ENCODE measurements at places on chromosomes 7 and 10.

DNA sequence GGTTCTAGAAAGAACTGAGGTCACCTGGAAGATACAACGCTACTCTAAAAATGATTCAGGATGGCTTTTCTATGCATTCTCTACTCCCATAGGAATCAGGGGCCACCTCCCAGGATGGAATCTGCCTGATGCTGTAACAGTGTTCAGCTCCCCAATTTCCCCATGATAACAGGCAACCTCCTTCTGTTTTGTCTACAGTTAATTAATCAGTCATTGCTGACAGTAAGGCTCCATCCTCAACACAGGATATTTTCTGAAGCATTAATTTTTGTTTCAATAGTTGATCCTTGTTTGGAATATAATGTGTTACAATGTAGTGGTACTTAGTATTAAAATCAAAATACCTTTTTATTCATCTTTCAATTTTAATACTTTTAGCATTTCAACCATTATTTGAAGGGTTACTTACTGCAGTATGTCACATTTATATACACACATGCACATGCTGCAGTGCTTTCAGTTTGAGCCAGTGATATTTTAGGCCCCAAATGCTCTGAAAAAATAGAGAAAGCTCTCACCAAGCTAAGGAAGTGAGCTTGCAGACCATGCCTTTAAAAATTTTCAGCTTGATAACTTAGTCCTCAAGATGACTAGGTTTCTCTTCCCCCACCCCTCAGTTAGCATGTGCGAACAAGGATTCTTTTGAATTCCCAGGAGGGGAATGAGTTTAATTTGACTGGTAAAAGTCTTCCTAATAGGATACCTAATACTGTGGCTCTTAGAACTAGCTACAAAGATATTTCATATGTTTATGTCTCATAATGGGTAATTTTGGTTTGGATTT, 592 bp upstream of the PIK3CG start:
- DNase-seq = no peak

GRCh38 chr7:14769261-14769660, 133.3 kb downstream of the DGKB start:
- no peak for DNase-seq

GRCh38 chr7:94418851-94419250, 24.2 kb downstream of the COL1A2 start:
- DNase-seq = no peak

GRCh38 chr7:20350518-20350951, 19.8 kb downstream of the ITGB8 start:
- no peak for DNase-seq

DNA sequence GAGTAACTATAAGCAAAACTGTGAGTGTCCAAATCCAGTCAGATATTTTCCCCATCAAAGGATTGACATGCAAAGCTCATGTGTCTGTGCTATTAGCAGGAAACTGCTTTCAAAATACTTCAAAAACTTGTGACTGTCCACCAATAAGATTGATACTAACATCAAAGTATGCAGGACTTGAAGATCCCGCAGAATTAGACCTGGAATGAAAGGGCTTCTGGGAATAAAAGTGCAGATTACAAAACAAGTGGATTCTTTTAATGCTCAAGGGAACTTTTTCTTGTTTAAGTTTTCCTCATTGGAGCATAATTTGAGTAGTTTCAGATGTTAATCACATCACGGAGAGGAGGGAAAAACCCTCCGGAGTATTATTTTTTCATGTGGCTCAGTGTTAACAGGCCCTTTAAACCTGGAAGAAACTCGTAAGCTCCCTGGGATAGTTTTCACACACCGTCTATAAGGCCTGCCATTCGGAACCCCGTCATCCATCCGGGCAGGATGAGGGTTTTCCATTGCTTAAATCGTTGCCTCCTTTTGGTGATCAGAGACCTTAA, 33.9 kb upstream of the MKX start:
- no peak for DNase-seq

DNA sequence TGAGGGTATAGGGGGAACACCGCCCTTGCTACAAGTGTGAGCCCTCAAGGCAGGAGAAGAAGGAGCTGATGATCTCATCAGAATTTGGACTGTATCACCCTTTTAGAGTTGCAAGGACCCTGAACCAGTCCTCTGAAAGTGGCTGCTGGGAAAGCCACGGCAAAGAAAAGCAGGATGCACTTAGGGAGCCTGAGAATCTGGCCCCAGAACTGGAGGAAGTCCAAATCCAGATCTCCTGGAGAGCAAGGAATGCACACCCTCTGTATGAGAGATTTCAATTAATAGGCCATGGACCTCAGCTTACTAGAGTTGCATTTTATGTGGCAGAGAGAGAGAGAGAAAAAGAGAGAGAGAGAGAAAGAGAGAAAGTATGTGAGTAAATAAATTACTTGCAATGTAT, 662.9 kb downstream of the CCSER2 start:
- DNase-seq = no peak

DNA sequence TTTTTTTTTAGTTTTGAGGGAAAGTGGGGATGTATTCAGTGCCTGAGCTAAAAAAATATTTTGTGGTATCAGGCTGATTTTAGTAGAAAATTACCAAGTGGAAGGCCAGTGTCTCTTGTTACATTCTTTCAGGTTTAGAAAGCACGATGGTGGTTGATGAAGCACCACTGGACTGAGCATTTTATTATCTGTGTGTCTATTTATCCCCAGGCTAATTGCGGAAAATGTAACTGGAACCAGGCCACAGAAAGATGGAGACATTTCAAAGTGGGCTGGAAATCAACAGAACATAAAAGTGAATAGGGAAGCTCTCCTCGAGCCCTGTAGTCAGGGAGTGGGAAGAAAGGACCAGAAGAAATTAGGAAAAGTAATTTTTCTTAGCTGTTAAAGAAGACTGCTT, 261.0 kb downstream of the STK31 start:
- no peak for DNase-seq

DNA sequence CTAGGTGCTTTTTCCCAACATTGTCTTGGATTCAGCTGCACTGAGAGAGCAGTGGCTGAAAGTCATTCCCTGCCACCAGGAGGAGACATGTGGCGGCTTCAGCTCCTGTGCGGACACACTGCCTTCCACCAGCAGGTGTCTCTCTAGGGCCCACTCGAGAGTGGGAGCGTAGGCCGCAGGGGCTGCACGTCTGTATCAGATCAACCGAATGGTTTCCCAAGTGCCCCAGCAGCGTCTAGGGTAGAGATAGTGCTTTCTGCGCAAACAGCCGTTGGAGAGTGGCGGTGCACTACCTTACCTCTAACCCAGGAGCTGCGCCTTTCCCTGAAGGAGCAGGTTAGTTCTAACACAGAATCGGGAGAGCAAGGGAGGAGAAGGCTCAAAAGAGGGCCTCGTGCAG, 31.7 kb downstream of the PAPOLB start:
- DNase-seq = peak; percentile 82

DNA sequence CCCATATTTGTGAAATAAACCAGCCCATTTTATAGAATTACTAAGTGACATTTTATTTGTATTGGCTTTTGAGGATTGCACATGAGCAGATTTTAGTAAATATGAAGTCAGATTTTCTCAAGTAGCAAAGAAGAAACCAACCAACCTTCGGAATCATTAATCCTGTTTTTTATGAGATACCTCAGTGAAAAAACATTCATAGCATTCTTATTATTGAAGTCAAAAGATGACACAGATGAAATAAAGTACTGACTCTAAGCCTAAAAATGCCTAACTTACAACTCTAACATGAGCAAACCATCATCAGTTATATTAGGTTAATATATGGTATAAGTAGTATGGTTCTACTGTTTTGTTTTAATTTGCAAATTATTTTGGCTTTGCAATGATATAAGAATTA, 59.9 kb upstream of the AGBL3 start:
- no peak for DNase-seq

GRCh38 chr7:26179826-26180497, 20.6 kb downstream of the HNRNPA2B1 start:
- DNase-seq = no peak

DNA sequence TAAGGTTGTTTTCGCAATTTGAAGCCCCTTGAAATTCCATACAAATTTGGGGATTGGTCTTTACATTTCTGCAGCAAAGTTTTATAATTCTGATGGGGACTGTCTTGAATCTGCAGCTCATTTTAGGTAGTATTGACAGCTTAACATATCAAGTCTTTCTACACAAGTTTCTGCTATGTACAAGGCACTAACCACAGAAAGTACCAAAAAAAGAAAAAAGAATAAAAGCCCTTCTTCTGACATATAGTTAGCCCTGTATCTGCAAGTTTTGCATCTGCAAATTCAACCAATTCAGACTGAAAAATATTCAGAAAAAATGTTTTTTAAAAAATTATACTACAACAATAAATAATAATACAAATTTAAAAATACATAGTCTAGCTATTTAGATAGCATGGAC, 15.3 kb downstream of the POT1 start:
- no peak for DNase-seq

DNA sequence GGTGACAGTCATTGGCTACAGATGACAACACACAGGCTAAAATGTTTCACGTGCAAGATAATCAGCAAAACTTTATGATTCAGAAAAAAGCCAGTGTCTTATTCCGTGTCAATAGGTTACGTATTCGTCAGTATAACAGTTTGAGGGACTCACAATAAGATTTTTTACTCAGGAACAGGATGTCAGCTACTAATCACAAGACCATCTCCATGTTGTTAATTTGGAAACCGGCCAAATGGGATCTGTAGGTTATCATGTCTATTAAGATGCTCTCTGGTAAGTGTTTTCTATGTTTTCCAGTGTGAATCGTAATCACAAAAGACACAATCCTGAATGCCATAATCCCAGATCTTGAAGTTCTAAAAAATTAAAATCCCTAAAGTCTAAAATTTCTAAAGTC, 197.3 kb downstream of the ETV1 start:
- no peak for DNase-seq

- DNase-seq = no peak
Observed at GRCh38 chr7:5207131-5207530, 17.1 kb downstream of the WIPI2 start.

DNA sequence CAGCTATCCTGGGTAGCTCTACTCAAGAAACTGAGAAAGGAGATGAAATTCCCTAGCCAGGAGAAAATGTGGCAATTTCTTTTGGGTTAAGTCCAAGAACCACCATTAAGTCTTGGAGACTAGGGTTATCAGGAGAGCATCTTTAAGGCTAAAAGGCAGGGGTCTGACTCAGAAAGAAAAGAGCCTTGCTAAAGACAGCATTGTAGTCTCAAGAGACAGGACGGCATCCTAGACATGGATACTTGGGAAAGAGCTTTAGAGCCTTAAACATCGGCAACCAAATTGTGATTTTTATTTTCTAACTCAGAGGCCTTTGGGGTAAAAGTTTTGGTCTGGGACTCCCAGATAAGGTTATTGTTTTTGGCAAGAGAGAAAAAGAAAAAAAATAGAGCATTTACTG, 83.1 kb downstream of the FAS start:
- DNase-seq = no peak

- DNase-seq = peak; percentile 17
Observed at GRCh38 chr7:41996381-41997035, 240.5 kb downstream of the GLI3 start.

GRCh38 chr7:131781-132482, 60.4 kb upstream of the FAM20C start:
- no peak for DNase-seq

GRCh38 chr10:19888061-19888660, 71.9 kb downstream of the PLXDC2 start:
- no peak for DNase-seq

DNA sequence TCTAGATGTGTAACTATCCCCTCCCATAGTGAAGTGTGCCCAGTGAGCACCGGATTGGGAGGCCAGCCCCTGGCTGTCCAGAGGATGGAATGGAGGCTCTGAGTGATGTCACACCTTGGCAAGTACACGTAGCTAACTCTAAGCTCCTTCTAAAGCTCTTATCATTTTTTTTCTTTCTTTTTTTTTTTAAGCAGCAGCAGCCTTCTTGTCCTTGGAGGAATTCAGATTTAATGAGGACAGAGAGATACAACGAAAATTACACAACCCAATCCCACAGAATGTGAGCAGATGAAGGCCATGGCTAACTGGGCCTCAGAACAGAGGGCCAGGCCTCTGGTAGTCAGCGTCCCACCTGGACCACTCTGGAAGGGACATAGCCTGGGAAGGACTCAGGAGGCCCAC, 11.3 kb downstream of the TNS3 start:
- DNase-seq = no peak

DNA sequence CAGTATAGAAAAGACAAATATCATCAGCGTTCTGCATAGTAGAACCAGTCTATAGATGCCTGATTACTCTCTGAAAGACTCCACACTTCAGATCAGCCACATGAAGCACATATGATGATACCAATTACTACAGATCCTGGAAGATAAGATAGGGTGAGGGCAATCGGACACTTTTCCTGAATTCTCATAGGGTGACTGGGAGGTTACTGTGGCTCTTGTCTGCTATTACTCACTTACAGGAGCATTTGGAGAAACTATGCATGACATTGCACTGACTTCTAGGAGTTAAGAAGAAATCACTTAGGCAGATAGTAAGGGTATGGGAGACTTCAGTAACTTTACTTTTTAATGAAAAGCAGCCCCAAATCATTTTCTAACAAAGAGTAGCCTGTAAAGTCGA, 1140.9 kb downstream of the XPNPEP1 start:
- DNase-seq = no peak

GRCh38 chr7:111192614-111193413, 101.9 kb downstream of the LRRN3 start:
- peak; percentile 29 for DNase-seq

- no peak for DNase-seq
Observed at GRCh38 chr7:13742126-13742525, 247.3 kb downstream of the ETV1 start.

- no peak for DNase-seq
Observed at GRCh38 chr10:89164080-89164479, 43.0 kb downstream of the CH25H start.

- DNase-seq = no peak
Observed at GRCh38 chr10:123203393-123204126, 49.4 kb downstream of the BUB3 start.

DNA sequence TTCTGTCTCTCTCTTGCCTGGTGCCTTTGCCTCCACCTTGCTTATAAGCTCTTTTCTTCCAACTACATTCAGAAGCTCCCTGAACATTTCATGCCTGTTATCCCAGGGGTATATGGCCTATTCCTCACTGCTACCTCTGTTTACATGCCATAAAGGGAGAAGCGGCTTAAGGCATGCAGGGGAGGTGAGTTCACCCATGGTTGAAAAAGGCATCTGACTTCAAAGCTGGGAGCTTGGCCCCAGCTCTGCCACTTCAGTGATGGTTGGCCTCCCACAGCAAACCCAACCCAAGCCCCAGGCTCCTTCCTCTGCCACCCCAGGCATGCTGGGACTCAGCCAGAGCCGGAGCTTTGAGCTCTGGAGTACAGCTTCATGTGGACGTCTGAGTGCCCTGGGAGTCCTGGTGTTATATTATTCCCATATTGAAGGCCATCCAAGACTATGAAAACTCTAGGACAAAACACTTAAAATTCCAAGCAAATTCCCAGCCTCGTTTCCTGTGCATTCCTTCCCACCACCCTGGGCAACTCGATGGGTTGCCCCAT, 468.6 kb upstream of the ZMIZ1 start:
- DNase-seq = no peak

GRCh38 chr7:43443381-43443780, 139.5 kb upstream of the STK17A start:
- no peak for DNase-seq

- DNase-seq = no peak
Observed at GRCh38 chr10:93854975-93855374, 38.8 kb upstream of the SLC35G1 start.
